ENCODE measurements at places on chromosomes 12 and 14.

DNA sequence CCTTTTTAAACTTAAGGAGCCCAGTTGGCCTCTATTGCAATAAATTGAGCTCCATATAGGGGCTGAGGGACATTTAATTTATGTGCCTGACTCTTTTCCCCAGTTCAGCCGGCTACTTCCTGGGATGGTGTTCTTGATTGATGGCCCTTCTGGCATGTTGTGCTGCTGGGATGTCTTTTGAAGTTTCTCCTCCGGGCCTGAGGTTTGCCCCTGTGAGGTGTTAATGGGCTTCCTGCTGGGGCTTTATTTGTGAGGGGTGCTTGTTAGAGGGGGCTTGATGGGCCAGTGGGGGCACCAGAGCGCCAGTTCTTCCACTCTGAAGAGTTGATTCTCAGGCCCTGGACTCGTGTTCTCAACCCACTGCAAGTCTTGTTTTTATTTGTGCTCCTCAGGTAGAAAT, 69.6 kb downstream of the CHST11 start:
- no peak for DNase-seq

- no peak for DNase-seq
These were observed 21.3 kb downstream of the LRTM2 start for GRCh38 chr12:1841586-1842182.

- no peak for DNase-seq
These were observed 1048.9 kb downstream of the BCL11B start for GRCh38 chr14:98223106-98223505.

DNA sequence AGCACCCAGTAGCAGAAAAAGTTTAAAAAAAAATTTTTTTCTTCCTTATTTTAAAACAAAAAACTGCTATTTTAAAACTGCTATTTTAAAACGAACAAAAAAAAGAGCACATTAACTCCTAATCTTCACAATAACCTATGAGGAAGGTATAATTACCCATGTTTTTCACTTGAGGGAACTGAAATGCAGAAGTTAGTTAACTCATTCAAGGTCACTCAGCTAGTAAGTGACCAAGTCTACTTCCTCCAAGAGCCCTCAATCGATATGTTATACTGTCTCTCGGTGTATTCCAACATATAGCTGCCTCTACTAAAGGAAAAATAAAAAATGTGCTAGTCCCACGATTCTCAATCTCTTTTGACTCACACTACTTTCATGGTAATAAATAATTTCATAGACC, 7.8 kb downstream of the RPAP3 start:
- DNase-seq, result no peak

DNA sequence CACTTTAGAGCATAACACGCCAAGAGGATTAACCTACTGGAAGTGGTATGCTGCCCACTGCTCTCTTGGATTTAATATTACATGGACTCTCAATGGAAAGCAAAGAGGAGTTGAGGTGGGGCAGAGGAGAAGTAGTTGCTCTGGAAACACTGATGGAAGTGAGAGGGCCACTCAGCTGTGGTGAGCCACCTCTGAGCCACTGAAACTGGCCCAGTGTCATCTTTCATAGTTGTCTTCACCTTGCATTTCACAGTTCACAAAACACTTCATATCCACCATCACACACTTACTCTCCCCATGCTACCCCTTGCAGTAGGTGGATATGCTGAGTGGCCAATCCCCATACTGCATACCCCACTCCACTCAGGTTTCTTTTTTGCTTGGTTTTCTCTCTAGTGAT, 12.2 kb upstream of the PCED1B start:
- DNase-seq, result no peak

- DNase-seq, result no peak
These were observed 251.0 kb upstream of the FOXG1 start for GRCh38 chr14:28515571-28515970.

- DNase-seq, result no peak
These were observed 48.4 kb downstream of the SMIM41 start for GRCh38 chr12:52127683-52128450.

DNA sequence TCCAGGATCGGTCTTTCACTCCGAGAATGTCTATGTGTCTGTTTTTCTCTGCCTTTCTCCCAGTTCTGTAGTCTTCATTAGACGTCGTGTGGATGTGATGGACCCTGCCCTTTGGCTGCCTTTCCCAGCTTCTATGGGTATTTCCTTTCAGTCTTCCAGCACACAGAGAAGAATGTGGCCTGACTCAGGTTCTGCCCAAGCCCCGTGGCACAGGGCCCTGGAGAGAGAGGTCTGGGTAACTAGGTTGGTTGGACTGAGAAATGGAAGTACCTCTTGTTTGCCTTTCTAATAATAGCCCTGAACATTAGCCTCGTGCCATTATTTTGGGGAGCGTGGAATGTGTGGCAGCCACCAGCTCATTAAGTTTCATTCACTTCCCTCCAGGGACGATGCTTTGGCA, 3.8 kb downstream of the FOXJ2 start:
- no peak for DNase-seq

DNA sequence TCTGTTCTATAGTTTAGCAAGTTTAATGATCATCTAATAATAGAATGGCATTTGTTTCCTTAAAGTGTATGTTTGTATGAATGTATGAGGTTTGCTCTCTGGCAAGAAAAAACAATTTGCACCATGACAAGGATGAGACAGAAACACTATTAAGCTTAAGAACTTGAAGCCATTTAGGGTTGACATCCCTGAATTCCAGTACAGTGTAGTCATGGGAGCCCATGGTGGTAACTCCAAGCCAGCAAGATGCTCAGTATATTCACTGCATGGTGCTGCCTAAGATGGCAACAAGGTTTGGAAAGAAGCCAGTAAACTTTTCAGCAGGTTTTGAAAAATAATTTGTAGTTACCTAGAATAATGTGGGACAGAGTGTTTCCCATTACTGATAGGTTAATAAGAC, 158.6 kb downstream of the PRIMA1 start:
- no peak for DNase-seq

GRCh38 chr14:61101803-61102548, 120.9 kb downstream of the SLC38A6 start:
- peak; percentile 20 for DNase-seq

GRCh38 chr14:29220072-29220471, 453.5 kb downstream of the FOXG1 start:
- DNase-seq, result no peak

- no peak for DNase-seq
These were observed 381.0 kb downstream of the LRIG3 start for GRCh38 chr12:58539295-58539694.

GRCh38 chr12:55727643-55728185, 1.1 kb downstream of the CD63 start:
- no peak for DNase-seq

GRCh38 chr12:3770891-3771290, 18.0 kb upstream of the CRACR2A start:
- no peak for DNase-seq

DNA sequence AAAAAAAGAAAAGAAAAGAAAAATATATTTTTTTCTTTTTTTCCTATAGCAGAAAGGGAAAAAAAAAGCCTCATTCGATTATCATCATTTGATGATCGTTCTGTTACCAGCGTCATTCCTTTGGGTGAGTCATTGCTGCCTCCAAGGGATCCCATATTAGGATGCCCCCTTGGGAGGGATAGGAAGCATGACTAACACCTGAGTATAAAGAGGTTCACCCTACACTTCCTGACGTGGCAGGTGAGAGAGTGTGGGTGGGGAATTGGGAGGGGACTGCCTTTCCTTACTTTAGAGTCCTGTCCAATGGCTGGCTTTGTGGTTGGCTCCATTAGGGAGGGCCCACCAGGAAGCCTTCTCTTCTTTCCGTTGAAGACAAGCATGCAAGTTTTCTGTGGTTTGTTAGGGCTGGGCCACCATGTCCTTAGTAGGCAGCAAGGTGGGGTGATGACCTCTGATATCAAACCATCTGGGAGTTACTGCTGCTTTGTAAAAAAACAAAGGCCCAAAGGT, 56.1 kb upstream of the FUT8 start:
- DNase-seq, result no peak

GRCh38 chr14:72889366-72889765, 4.5 kb downstream of the DPF3 start:
- DNase-seq, result no peak

DNA sequence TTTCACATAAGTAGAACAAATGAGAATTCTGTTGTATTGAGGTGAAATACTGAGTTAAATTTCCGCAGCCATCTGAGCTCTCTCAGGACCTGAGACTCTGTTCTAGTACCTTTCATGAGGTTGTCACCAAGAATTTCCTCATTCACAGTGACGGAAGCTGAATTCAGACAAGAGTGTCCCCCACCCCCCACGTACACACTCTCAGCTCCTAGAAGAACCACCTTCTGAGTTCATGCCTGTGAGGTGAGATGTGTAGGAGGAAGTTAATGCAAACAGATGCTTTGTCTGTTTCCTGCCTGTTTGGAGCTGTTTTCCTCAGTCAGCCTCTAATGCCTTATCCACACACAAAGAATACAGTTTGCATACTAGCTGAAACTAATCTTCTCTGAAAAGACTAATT, 18.2 kb downstream of the BICDL1 start:
- DNase-seq, result no peak

GRCh38 chr14:100201701-100202100, 37.2 kb upstream of the YY1 start:
- DNase-seq, result no peak

- no peak for DNase-seq
These were observed 17.7 kb upstream of the PLEK2 start for GRCh38 chr14:67429510-67430205.

DNA sequence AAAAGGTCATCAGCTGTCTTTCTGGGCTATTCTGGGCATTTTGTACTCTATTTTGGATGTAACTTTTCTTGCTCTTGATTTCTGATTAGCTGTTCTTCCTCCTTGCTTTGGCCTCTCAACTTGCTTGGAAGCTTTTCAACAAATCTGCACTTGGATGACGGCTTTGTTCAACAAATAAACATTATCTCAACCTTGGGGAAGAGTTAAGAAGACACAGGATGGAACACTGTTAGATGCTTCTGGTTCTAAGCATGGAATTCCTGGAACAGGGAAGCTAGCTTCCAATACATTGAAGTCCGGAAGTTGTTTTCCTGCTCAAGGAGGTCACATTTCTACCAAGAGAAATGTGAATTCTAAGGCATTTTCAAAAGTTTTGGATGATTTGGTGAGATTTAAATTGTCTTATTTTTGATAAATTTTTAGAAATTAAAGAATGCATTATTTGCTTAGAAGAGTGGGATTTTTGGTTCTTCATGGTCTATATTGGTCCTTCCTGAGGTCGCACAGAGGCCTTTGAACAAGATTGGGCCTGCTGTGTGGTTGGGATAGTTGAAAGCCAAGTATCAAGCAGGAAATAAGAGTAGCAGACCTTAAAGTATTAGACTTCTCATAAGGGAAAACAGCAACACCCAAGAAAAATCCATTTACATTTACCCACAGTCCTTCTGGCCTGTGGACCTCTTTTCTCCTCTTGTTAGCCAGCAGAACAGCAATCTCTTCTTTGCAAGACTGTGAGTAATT, 59.2 kb downstream of the PPFIBP1 start:
- no peak for DNase-seq

Data from cerebellar cortex (tissue), 1 donor.